ENCODE measurements at places on chromosomes 16 and 17.

DNA sequence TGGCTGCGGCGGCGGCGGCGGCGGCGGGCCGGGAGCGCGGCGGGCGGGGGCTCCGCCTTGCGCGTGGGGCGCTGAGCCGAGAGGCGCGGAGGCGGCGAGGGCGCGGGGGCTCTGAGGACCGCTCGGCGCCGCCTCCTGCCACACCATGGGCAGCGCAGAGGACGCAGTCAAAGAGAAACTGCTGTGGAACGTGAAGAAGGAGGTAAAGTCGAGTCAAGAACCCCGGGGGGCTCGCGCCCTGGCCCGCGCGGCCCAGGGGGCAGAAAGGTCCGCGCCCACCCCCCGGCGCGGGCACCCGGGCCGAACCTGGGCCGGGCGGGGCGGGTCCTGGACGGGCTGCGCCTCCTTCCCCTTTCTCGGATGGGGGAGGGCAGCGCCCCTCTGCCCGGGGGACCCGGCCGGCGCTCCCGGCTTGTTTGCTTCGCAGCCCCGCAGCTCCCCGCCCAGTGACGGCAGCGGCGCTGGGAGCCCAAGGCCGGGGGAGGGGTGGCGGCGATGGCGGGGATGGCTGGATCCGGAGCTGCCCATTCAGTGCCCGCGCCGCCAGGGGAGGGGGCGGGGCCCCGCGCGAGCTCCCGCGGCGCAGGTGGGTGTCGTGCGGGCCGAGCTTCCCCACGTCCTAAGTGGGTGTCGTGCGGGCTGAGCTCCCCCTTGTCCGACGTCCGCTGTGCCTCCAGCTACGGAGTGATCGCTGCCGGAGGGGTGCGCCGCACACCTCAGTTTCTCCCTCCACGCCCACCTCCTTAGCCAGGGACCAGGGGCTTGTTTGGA lies 428 bp downstream of the SGSM2 start:
- peak; percentile 68 for DNase-seq

GRCh38 chr17:76132574-76133338 lies 8.3 kb downstream of the FOXJ1 start:
- DNase-seq: no peak

GRCh38 chr16:69618307-69618706 lies 52.5 kb downstream of the NFAT5 start:
- DNase-seq: no peak

DNA sequence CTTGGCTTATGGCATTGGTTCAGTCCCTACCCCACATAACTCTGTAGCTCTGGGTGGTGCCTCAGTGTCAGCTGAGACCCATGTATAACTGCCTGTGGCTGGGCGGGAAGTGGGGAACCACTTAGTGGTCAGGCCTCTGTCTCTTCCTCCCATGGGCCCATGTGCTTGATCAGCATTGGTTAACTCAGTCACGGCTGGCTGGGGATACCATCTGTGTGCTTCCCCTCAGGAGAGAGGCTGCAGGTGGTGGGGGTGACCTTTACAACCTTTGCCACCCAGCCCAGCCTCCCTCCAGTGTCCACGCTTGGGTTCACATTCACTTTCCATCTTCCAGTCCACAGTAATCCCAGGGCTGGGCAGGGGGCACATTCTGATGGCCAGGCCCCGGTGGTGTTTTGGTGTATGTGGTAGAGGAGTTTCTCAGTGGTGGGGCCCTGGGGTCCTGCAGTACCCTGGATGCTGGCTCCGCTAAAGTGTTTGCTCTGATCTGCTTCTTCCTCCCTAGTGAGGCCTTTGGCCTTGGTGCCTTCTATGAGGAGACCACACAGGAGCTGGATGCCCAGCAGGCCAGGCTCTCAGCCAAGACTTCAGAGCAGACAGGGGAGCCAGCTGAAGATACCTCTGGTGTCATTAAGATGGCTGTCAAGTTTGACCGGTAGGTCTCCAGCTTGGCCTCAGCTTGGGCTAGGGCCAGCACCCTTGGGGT lies 10.2 kb upstream of the NFATC3 start:
- peak; percentile 65 for DNase-seq

DNA sequence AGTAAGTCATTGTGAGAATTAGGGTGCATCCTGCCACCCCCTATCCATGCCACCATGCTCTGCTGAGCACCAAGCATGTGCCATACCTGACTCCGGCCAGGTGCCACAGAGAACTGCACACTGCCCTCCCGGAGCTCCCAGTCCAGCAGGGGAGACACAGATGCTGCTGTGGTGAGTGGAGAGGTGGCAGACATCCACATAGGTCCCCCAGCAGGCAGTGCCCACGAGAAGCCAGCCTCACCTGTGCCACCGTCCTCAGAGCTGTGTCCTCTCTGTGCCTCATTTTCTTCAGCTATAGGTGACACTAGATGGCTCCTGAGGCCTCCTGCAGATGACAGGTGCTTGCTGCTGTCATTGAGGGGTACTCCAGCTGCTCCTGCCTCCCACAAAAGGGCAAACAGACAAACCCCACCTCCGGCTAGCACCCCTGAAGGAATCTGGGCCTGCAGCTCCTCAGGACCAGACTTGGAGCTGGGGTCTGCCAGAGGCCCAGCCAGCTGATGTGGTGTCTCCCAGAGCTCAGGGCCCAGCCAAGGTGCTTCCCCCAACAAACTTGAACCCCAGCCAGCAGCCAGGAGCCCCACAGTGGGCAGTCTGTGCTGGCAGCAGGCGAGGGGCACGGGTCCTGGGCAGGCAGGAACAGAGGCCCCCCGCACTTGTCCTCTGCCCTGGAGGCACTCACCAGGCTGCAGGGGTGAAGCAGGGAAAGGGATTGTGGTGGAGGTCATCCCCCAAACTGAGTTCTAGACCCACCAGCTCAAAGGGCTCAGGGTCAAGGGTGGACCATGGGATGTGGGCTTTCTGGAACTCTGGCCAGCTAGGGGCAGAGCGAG lies 17.1 kb downstream of the FOXJ1 start:
- no peak for DNase-seq

GRCh38 chr17:80254396-80255251 lies 6.0 kb upstream of the RNF213 start:
- peak; percentile 58 for DNase-seq

GRCh38 chr16:15960124-15960971 lies 10.9 kb downstream of the ABCC1 start:
- no peak for DNase-seq

GRCh38 chr17:7841915-7842379 lies 7.9 kb downstream of the KDM6B start:
- peak; percentile 83 for DNase-seq

DNA sequence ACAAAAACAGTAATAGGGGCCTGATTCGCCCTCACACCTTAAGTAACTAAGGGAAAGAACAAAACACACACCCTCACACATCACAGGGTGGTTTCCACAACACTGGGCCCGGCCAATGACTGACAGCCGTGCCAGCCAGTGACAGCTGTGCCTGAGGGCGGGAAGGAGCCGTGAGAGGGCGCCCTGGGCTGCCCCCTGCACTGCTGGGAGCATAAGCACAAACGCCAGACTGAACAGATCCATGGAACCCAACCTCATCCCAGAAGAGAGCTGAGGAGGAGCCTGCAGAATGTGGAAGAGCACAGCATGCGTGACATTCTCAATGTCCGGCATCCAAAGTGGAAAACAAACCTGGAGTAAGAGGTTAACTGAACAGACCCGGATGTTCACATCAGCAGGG lies 16.0 kb downstream of the CSNK1D start:
- no peak for DNase-seq

- no peak for DNase-seq
Measured at GRCh38 chr16:80994451-80994850, 12.2 kb downstream of the CMC2 start.

DNA sequence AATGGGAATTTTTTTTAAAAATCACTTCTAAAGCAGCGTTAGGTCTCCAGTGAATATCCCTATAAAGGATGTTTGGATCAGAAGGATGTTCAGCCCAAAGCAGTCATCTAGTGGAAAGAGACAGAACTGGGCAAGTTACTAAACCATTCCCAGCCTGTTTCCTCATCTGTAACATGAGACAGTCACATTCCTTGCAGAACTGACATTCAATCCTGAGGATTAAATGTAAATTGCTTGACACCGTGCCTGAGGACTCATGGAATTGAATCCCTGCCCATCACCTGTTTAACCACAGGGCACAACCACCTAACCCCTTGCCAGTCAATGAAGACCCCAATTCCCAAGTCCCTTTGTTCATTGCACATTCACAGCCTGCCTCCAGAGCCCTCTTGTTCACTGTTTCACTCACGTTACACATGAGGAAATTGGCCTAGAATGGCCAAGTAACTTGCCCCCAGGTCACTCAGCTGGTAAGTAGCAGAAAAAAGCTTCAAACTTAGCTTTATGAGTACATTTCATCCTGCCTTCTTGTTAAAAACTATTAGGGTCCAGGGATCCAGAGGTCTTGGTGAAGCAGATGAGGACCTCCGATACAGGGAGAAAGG lies 1.4 kb downstream of the CMTM2 start:
- DNase-seq: no peak

GRCh38 chr16:73091174-73091573 lies 43.2 kb upstream of the ZFHX3 start:
- DNase-seq: no peak

DNA sequence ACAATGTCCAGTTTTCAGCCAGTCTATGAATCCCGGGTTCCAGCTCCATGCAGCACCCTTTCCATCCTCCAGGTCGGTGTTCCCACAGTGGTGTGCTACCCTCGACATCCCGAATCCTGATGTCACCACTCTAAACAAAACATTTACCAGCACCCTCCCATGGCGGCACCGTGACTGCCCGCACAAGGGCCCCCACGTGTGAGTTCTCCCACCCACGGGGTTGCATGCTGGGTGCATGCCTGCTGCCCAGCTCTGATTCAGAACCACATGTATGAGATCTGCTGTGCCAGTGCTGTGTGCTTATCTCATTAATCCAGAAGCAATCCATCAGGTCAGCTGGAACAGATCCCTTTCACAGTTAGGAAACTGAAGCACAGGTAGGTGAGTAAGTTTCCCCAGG lies 57.4 kb downstream of the C16orf78 start:
- DNase-seq: no peak

- no peak for DNase-seq
Measured at GRCh38 chr16:12708266-12708665, 95.4 kb downstream of the CPPED1 start.

- DNase-seq: no peak
Measured at GRCh38 chr17:34988644-34989043, 8.3 kb downstream of the LIG3 start.

DNA sequence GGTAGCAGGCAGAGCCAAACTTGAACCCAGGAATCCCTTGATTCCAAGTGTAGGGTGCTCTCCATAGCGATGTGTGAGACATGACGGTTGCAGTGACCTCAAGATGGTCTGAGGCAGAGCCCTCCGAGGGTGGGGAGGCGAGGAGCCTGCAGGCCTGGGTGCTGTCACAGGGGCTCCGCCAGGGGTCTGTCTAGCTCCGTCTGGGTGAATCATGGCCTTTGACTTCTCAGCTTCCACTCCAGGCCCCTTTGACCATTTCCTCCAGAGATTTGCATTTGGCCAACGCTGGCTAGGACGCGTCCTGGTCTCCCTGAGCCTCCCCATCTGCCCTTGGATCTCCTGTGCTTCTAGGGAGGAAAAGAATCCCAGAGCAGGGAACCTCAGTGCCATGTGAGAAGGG lies 104.6 kb downstream of the RAP1GAP2 start:
- DNase-seq: no peak

DNA sequence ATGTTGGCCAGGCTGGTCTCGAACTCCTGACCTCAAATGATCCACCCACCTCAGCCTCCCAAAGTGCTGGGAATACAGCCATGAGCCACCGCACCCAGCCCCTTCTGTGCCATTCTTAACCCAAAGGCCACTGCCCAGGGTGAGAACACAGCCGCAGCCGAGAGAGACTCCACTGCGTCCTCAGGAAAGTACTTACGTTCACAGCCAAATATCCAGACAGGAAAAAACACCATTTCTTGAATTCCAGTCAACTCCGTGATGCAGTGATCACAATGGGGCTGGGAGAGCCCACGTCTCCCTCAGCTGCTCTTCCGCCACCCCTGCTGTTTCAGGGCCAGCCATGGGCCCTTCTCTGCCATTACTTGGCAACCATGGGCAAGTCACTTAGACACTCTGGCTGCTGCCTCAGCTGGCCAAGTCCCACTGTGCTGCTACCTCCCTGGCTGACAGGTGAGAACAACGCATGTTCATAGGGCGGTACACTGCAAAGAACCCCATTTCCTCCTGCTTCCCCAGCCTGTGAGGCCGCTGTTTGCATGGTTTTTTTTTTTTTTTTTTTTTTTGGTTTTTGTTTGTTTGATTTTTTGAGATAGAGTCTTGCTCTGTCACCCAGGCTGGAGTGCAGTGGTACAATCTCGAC lies 4.3 kb downstream of the CDIP1 start:
- DNase-seq: no peak

DNA sequence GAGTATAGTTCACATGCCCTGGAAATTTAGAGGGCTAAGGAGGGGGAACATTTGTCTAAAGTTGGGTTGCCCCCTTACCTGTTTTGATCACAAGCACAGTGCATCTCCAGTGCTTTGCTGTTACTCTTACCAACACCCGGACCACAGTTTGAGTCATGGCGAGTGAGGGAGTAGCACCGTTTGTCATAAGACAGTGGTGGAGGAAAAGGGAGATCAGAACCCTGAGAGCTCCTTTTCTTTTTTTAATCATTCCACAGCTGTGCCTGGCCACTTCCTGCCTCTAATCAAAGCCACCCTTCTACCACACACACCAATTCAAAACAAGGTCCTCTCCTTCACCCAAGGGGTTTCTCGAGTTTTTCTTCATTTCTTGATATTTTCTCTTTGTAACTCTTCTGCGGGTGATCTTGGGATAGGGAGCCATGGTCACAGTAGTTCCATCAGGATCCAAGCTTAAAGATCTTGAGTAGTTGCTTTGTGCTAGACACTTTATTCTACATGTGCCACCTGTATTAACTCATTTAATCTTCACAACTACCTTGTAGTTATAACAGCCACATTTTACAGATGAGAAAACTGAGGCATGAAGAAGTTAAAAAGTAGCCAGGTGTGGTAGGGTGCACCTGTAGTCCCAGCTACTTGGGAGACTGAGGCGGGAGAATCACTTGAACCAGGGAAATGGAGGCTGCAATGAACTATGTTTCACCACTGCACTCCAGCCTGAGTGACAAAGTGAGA lies 5.0 kb upstream of the MYL4 start:
- no peak for DNase-seq

- no peak for DNase-seq
Measured at GRCh38 chr17:8468980-8469379, 33.3 kb downstream of the NDEL1 start.

- peak; percentile 66 for DNase-seq
Measured at GRCh38 chr16:27318392-27319256, 4.8 kb downstream of the IL4R start.

DNA sequence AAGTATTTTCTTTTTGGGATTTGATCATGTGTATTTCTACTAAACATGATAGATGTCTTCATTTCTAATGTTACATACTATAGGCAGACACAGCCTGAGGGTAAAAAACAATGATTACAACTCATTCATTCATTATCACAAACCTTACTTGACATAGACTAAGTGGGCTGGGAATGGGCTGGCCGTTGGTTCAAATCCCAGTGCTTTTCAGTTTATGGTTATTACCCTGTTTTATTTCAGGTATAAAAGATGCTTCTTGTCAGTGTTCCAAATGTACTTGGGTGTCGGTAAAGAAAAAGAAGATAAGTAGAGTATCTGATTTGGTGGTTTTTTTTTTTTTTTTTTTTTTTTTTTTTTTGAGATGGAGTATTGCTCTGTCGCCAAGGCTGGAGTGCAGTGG lies 149.7 kb upstream of the ZFHX3 start:
- DNase-seq: no peak

- DNase-seq: no peak
Measured at GRCh38 chr17:78144736-78145641, 1.2 kb upstream of the C17orf99 start.

- peak; percentile 50 for DNase-seq
Measured at GRCh38 chr16:22188595-22189442, 17.3 kb upstream of the EEF2K start.

GRCh38 chr17:58238147-58238634 lies at the start of gene LPO:
Gene LPO (plus strand): TSS chr17:58238584. CDS start chr17:58242980, 4,396 bp downstream.
- DNase-seq: no peak

GRCh38 chr16:62717026-62717425 lies 680.8 kb upstream of the CDH8 start:
- no peak for DNase-seq
